T-helper 2 cell treated with Interferon-gamma antibody and Interleukin-4, amounts not matched to agents 5 μg/mL and 100 μg/mL, for 36 hours (primary cell): ENCODE measurements at places on chromosomes 12 and 14.

- DNase-seq = no peak
These were observed 355.3 kb upstream of the FKBP4 start for GRCh38 chr12:2439332-2440100.

DNA sequence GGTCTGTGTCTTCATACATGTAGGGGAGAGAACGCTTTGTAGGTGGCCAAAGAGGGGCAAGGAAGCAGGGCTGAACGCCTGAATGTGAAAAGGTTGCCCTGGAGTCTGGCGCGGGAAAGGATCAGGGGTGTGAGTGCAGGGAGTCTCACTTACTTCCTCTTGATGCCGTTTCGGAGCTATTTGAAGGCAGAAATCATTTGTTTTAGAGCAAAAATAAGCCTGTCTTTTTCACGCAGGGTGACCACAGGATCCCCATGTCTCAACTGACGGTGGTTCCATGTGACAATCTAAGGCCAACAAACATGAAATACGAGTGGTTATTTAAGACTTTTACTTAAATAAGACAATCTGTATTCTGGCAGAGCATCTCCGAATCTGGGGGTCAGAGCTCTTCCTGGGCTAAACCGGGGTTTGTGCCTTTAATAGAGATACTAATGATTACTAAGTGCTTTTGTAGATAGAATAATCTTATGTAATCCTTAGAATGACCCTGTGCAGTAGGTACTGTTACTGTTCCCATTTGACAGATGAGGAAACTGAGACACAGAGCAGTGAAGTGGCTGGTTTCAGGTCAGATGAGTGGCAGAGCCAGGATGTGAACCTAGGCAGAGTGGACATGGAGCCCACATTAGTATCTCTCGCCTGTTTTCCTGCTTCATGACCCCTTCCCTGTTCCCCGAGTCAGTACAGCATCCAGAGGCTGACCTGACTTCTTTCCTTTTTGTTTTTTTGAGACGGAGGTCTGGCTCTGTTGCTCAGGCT is 1.9 kb downstream of the BRI3BP start:
- no peak for DNase-seq

DNA sequence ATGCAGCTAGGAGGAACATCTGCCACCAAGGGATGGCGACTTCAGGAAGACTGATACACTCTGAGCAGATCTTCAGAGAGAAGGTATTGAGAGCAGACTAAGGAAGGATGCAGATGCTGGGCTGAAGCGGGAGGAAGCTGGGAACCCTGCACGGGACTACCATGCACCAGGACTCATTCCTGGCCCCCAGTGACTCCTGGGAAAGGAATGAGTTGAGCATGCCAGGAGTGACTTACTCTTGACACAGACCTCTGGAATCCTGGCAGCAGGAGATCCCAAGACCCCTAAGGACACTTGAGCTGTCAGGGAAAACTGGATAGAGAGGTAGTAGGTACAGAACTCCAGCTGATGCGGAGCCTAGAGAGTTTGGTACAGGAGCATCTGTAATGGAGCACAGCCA is 336.1 kb downstream of the RPS29 start:
- DNase-seq = no peak

DNA sequence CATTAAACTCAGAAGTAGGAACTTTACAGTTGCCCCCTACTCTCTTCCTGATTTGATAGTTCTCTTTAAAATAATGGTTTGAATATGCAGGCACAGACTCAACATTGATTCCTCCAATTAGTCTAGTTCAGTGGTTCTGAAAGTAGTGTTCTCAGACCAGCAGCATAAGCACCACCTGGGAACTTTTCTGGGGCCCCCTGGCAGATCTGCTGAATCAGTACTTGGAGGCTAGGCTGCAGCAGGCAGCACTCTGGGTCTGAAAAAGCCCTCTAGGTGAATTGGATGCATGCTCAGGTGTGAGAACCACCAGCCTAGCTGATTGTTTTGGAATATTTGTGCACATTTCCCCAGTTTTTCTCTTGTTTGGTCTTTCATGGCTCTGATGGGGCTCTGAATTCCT is 198.6 kb upstream of the NOS1 start:
- no peak for DNase-seq

- DNase-seq = no peak
These were observed 48.4 kb upstream of the NID2 start for GRCh38 chr14:52117111-52117832.

- peak; percentile 77 for DNase-seq
These were observed 1.2 kb upstream of the SH2B3 start for GRCh38 chr12:111404362-111405148.

GRCh38 chr12:6532927-6533652 is 1.2 kb upstream of the GAPDH start:
- peak; percentile 54 for DNase-seq

- DNase-seq = peak; percentile 45
These were observed 152.2 kb upstream of the RASSF8 start for GRCh38 chr12:25806271-25806670.

- peak; percentile 62 for DNase-seq
These were observed 10.3 kb upstream of the ERP27 start for GRCh38 chr12:14948672-14949071.

- DNase-seq = no peak
These were observed 618 bp downstream of the SEC23A start for GRCh38 chr14:39102265-39102968.

DNA sequence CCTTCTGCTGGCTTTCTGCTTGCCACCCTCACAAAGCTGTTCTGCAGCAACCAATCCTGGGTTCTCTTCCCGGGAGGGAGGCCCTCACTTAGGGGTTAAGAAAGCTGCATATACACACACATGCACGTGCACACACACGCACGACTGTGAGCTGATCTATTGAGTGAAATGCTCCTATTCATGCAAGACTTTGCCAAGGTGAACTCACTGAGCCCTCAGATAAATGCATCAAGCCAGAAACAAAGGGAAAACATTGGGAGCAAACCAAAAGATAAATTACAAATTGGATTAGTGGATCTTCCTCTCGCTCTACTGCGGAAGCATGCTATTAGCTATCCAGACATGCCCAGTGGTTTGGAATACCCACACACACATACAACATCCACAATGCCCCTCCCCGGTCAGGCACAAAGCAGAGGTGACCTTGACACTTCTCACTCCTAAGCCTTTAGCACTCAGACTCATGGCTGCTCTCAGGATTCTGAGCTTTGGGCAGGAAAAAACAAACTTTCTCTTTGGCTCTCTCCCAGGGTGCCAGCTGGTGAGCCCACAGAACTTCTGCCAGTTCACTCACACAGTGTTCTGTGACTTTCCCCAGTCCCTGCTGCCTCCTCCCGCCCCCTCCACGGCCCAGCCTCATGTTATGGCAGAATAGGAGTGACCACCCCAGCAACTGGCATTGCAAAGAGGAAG is 320.0 kb downstream of the DPF3 start:
- no peak for DNase-seq

DNA sequence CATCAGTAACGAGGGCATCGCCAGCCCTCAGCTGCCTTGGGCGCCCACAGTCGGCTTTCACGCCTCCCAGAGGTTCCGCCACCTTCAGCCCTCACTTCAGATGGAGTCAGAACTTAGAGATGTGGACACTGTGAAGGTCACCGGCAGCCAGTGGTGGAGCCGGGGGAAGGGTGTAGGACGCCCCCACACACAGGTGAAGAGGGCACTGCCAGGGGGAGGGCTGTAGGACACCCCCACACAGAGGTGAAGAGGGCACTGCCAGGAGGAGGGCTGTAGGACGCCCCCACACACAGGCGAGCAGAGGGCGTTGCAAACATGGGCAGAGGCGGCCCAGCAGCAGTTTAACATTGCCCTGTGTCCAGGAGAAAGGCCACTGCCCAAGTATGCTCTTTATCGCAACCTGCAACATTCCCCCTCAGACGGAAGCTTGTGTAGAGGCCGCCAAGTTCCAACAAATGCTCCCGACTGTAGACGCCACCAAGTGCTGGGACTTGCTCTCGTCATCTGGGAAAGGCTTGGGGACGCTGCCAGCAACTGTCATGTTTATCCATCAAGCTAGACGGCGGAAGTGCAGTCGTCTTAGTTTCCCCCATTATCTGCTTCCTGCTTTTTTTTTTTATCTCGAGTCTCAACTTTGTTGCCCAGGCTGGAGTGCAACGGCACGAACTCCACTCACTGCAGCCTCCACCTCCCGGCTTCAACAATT is 4.9 kb upstream of the ANKLE2 start:
- DNase-seq = no peak

GRCh38 chr14:101808894-101809670 is 47.6 kb downstream of the PPP2R5C start:
- no peak for DNase-seq

DNA sequence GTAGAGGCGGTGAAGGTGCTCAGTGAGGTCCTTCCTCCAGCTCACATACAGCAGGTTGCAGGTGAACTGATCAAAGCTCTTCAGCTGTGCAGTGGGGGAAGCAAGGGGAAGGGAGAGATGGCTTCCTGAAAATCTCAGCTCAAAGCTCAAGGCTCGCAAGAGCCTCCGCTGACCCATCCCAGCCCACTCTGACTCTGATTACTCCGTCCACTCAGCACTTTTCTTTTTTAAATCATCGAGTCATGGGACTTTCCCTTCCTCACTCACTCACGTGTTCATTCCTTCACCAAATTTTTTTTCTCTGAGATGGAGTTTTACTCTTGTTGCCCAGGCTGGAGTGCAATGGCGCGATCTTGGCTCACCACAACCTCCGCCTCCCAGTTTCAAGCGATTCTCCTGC is 4.7 kb downstream of the ABCD4 start:
- DNase-seq = no peak

GRCh38 chr12:66232263-66232662 is 43.2 kb downstream of the IRAK3 start:
- no peak for DNase-seq

DNA sequence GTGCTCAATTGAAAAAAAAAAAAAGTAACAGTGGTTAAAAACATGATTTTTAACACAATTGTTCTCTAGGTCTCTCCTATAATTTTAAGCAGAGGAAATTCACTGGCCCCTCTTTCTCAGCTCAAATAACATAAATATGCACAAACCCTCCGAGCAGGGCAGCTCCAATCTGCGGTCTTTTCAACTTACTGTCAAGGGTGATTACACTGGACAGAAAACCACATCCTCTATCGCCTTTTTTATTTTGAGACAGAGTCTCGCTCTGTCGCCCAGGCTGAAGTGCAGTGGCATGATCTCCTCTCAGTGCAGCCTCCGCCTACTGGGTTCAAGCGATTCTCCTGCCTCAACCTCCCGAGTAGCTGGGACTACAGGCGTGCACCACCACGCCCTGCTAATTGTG is 16.5 kb upstream of the GABARAPL1 start:
- no peak for DNase-seq

DNA sequence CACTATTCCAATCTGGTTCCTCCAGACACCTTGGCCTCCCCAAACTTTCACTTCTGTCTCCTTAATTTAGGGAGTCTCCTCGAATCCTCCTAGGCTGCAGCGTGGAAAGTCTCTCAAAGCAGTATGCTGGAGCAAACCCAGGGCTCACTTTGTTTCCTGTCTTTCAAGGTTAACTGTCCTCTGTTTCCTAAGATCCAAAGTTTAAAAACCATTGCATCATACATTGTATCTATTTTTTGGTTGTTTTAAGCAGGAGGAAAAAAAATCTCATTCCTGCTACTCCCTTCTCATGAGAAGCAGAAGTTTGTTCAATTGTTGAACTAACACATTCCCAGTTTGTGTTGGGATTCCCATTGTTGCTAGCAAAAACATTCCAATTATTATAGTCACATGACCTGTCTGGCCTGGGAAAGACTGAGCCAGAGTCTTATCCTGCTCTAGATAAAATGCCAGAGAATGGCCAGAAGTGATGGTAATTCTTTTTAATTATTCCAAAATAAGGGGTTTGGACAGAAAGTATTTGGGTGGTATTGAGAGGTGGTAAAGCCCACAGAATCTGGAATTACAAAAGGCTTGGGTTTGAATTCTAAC is 67.3 kb downstream of the HSPB8 start:
- DNase-seq = no peak

- DNase-seq = no peak
These were observed 273.1 kb downstream of the C12orf50 start for GRCh38 chr12:87756111-87756510.

GRCh38 chr12:3165078-3165980 is 88.2 kb downstream of the TSPAN9 start:
- DNase-seq = no peak

GRCh38 chr14:53894456-53894855 is 62.2 kb downstream of the BMP4 start:
- no peak for DNase-seq

GRCh38 chr12:115572440-115572839 is 705.1 kb downstream of the MED13L start:
- no peak for DNase-seq

DNA sequence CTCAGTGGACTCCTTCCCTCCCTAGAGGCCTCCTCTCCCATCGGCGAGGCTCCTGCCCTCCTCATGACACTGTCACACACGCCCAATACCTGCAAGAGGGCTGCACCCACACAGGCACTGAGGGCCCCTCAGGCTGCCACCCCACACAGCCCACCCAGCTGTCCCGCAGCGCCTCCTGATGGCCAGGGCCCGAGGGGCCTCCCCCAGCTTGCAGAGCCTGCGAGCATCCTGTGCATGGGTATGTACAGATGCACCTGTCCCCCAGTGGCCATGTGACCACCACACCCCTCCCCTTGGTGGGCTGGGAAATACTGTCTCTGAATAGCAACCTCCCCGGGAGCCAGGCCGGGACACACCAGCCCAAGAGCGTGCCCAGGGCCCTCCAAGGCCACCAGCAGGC is 19.0 kb upstream of the NUDT14 start:
- DNase-seq = no peak

GRCh38 chr12:70332236-70332635 is 33.9 kb upstream of the KCNMB4 start:
- DNase-seq = no peak

GRCh38 chr12:113609692-113610469 is 138.2 kb upstream of the LHX5 start:
- no peak for DNase-seq

DNA sequence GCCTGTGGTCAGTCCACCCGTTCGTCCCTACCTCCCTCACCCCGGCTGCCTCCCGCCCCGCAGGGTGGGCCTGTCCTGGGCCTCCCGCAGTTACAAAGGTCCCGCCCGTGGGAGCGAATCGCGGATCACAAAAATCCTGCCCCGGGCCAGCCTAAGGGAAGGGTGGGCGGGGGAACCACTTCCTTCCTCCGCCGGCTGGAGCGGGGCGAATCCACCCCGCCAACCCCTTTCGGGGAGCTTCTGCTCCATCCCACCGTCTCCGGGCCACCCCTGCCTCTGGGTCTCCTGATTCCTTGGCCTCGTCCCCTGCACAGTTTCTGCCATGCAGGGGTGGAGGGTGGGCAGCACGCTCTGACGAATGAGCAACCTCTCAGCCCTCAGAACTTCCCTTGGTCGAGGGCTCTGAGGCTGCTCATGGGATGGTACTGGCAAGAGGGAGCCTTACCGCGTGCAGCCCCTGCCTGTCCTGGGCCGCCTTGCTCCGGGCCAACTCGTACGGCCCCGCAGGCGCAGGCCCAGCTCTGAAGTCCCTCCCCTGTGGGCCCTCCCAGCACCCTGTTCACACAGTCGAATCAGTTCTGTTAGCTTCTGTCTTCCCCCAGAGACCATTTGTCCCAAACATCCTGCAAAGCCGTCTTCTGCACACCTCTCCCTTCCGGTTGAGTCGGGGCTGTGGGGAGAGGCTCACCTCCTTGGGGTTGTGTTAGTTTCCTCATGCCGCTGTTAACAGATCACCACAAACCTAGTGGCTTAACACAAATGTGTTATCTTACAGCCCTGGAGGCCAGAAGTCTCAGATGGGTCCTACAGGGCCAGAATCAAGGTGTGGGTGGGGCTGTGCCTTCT is 589 bp upstream of the HVCN1 start:
- DNase-seq = peak; percentile 61

- DNase-seq = no peak
These were observed 13.6 kb upstream of the MLXIP start for GRCh38 chr12:122064780-122065588.
